ENCODE measurements at places on chromosomes 7 and 10. TPM values are rescaled to one million over a fixed set of nuclear protein-coding genes. Genes with fewer than 3 reads are reported as not detected.

- peaks cover 8% of the 10 kb centered on the region for H3K4me1 ChIP-seq
- no peak overlapping the region for H3K27ac ChIP-seq
- H3K36me3 ChIP-seq = no peaks in the 10 kb centered on the region
- H3K4me3 ChIP-seq = no peak overlapping the region
- DNase-seq = no peak
Observed at GRCh38 chr7:12584930-12585329, 14.4 kb downstream of the SCIN start.

DNA sequence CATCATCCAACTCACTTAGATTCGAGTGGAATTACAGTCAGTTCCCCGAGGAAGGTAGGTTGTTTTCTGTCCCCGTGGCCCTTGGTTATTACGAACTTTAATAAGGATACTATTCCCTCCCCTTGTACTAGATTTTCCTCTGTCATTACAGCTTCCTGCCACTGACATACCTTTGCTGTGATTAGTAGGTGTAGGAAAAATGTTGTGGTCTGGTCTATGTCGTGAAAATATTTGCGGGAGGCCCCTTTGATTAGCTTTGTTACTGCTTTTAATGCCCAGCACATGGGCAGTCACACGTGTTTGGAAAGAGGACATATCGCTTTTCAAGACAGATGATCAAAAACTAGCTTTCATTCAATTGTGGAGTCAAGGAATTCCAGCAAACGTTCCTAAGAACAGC, 92.2 kb downstream of the GATA3 start:
- no peaks in the 10 kb centered on the region for H3K27me3 ChIP-seq
- DNase-seq = no peak
- H3K4me1 ChIP-seq = no peaks in the 10 kb centered on the region

The CDK14 gene
- 3.7 TPM for total RNA-seq

DNA sequence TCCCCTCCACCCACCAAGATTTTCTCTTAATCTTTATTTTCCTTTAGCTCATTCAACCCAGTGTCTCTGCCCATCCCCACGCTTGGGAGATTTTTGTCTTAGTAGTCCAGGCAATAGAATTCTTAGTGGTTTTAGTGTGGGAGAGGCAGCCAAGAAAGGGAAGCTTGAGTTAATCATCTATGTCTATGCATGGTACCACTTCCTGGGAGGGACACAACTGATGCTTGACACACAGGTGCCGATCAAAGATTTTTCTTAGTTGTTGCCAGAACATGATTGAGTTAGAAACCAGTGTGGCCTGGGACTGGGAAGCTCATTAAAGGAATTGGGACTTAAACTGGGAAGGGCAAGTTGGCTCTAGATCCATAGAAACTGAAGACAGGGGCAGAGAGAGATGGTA, 3.1 kb downstream of the STRA8 start:
- H3K36me3 ChIP-seq = no peaks in the 10 kb centered on the region
- no peak overlapping the region for H3K27ac ChIP-seq

DNA sequence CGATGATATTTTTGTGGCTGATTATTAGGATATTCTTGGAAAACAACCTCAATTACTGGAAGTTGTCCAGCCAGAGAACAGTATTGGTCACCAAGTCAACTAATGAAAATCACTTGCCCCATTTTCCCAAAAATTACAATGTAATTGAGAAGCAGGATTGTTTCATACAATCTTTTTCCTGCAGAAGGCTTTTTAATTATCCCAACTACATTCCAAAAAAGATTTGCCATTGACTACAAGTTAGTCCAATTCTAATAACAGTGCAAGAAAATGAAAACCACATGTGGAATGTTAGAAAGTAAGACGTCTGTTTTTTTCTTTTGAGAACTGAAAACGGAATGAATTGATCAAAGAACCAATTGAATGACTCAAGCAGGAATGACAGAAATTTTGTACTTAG, 1195.8 kb downstream of the SORCS1 start:
- H3K4me3 ChIP-seq = no peak overlapping the region
- no peak for DNase-seq

- DNase-seq = no peak
- peaks cover 47% of the 10 kb centered on the region for H3K36me3 ChIP-seq
- H3K27ac ChIP-seq = peak overlapping the region; percentile 91
- H3K27me3 ChIP-seq = no peaks in the 10 kb centered on the region
- no peak overlapping the region for H3K4me3 ChIP-seq
- H3K4me1 ChIP-seq = peaks cover 80% of the 10 kb centered on the region
Observed at GRCh38 chr10:79143879-79144278, 75.1 kb downstream of the ZMIZ1 start.

DNA sequence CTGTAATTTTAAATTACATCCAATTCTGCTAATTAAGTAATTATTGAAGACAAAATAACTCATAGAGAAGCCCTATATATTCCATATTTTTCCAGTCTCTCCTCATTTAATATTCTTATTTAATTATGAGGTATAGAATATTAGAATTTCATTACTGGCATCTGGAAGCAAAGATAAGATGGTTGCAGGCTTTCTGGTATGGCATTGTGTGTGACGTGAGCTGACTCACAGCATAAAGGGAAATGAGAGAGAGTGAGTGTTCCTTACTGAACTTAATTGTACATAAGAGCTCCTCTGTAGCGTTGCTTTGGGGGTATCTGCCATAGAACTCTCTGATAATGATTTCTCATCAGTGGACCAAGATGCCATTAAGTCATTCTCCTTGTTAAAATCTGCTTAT, 127.4 kb upstream of the TEX47 start:
- no peaks in the 10 kb centered on the region for H3K4me1 ChIP-seq
- H3K27ac ChIP-seq = no peak overlapping the region
- no peak overlapping the region for H3K4me3 ChIP-seq
- H3K27me3 ChIP-seq = no peaks in the 10 kb centered on the region
- H3K36me3 ChIP-seq = no peaks in the 10 kb centered on the region

- H3K27ac ChIP-seq = no peak overlapping the region
- no peak for DNase-seq
- H3K4me3 ChIP-seq = no peak overlapping the region
- H3K27me3 ChIP-seq = no peaks in the 10 kb centered on the region
- peaks cover 38% of the 10 kb centered on the region for H3K4me1 ChIP-seq
- H3K36me3 ChIP-seq = no peaks in the 10 kb centered on the region
Observed at GRCh38 chr7:36279200-36279925, 110.3 kb upstream of the ANLN start.

- no peaks in the 10 kb centered on the region for H3K27me3 ChIP-seq
- H3K27ac ChIP-seq = no peak overlapping the region
- no peaks in the 10 kb centered on the region for H3K36me3 ChIP-seq
Observed at GRCh38 chr7:96710544-96710943, 898 bp upstream of the SEM1 start.

DNA sequence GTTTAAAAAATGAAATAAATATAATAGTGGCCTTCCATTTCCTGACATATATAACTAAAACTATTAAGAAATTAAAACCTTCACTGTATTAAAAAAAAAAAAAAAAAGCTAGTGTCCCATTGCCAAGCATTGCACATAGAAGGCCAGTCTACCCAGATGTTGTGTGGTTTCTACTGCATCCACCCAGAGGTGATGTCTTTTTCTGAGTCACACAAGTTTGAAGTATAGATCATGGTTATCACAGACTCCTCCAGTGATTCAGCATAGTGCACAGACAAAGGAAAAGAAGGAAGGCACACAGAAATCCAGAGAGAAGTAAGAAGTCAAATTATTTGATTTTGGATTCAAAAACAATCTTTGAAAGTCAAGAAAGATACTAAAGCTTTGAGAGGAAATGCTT, 429.0 kb downstream of the ETV1 start:
- no peak overlapping the region for H3K27ac ChIP-seq
- DNase-seq = no peak
- H3K4me1 ChIP-seq = no peaks in the 10 kb centered on the region
- H3K36me3 ChIP-seq = no peaks in the 10 kb centered on the region

DNA sequence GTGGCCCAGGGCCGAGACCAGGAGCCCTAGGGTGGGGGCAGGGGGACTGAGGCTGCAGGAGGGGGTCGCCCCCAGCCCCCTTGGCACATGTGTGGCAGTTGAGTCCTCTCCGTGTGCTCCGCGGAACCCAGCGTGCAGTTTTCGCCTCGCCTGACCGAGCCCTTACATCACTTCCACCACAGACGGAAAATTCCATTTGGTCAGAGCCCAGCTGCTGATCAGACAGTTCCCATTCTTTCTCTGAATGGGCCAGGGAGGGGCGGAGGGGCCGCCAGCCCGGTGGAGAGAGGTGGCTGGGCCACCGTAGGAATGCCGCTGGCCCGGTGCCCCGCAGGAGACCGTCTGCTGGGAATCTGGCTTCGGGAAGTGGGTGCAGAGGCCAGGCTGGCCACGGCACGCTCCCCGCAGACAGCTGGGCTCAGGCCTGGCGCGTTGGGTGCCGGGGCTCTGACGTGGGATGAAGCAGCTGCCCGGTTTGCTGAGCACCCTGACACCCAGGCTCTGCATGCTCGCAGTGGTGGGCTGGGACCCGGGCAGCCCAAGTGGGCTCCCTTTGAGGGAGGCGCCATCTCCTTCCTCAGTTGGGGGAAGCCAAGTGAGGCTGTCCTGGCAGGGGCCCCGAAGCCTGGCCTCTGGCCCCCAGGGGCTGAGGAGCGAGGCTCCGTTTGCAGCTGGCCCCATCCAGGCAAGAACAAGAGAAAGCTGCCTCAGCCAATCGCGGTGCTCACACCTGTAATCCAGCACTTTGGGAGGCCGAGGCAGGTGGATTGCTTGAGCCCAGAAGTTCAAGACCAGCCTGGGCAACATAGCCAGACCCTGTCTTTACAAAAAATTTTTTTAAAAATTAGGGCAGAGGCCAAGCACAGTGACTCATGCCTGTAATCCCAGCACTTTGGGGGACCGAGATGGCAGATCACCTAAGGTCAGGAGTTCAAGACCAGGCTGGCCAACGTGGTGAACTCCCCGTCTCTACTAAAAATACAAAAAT, 9.9 kb downstream of the TTYH3 start:
- H3K36me3 ChIP-seq = no peaks in the 10 kb centered on the region
- peak overlapping the region; percentile 13 for H3K4me3 ChIP-seq

The TMEM229A gene
- not detected for total RNA-seq

GRCh38 chr10:12974078-12974477, 27.4 kb downstream of the CCDC3 start:
- H3K36me3 ChIP-seq = no peaks in the 10 kb centered on the region
- no peak overlapping the region for H3K4me3 ChIP-seq

DNA sequence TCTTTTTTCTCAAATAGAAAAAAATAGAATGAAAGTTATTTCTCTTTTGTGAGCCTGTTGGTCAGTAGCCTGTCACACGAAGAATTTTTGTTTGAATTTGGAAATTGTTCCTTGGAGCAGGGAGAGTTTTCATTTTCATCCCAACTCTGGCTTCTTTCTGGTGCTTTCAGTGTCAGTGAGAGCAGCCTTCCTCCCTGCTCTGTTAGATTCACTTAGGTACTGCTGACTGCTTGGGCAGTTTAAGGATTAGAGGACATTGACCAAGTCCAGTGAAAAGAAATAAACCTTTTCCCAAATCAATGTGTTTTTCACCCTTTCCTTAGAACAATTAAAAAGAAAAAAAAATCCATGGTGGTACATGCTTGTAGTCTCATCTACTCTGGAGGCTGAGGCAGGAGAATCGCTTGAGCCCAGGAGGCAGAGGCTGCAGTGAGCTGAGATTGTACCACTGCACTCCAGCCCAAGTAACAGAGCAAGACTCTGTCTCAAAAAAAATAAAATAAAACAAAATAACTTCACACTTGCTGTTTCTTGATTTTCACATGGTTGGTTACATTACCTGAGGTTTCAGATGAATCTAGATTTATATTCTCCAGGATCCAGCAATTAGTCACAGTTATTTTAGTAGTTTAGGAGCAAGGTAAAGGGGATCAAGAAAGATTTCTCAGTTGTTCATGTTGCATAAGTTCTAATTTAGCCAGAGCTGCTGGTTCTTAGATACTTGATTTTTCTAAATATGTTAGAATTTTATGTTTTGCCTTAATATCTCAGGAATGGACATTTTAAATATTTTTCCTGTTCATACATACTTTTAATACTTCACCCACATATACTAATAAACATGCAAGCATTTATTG, 63.1 kb downstream of the ZNRF2 start:
- no peak for DNase-seq
- no peak overlapping the region for H3K4me3 ChIP-seq
- H3K27ac ChIP-seq = peak overlapping the region; percentile 48
- no peaks in the 10 kb centered on the region for H3K27me3 ChIP-seq

The CHST15 gene
- total RNA-seq = 20.6 TPM

DNA sequence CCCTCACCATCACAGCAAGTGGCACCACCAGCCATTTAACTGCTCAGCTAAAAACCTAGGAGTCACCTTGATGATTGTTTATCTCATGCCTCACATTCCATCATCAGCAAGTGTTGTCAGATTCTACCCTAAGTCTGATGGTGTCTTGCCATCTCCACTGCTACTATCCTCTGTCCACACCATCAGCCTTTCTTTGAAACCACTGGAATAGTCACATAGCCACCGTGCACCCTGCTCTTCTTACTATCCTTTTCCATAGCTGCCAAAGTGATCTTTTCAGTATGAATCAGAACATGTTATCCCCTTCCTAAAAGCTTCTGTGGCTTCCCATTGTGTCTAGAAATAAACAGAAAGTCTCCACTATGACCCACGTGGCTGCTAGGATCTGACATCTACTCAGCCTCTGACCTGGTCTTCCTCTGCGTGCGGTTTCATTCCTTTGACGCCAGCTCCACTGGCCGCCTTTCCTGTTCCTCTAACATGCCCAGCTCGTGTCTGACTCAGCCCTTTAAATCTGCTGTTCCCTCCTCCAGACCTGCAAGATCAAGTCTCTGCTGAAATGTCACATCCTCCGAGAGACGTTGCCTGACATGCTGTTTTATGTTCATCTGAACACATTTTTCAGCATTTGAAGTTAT, 16.5 kb upstream of the CHN2 start:
- peak; percentile 64 for DNase-seq
- no peaks in the 10 kb centered on the region for H3K36me3 ChIP-seq
- H3K27me3 ChIP-seq = no peaks in the 10 kb centered on the region
- H3K4me3 ChIP-seq = no peak overlapping the region
- no peak overlapping the region for H3K27ac ChIP-seq

GRCh38 chr10:22684699-22685098, 29.7 kb downstream of the PIP4K2A start:
- H3K4me1 ChIP-seq = peaks cover 48% of the 10 kb centered on the region
- no peaks in the 10 kb centered on the region for H3K27me3 ChIP-seq
- no peak overlapping the region for H3K27ac ChIP-seq
- H3K36me3 ChIP-seq = no peaks in the 10 kb centered on the region

The DNMBP gene
- 43.4 TPM for total RNA-seq

The CPED1 gene
- 5.6 TPM for total RNA-seq

All from suprapubic skin (tissue), 4 donors.